T1000 (cell line): ENCODE measurements at places on chromosomes 7 and 10.

DNA sequence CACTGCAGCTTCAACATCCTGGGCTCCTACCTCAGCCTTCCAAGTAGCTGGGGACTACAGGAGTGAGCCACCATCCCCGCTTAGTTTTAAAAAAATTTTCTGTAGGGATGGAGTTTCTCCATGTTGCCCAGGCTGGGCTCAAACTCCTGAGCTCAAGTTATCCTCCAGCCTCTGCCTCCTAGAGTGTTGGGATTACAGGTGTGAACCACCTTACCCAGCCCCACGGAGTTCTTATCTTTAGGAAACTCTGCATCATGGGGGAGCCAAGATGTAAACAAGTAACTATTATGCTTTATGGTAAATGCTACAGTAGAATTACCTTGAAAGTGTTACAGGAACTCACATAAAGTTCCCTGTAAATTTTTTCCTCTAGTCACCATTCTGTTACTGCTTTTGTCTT, 65.3 kb downstream of the PHTF2 start:
- DNase-seq = no peak

DNA sequence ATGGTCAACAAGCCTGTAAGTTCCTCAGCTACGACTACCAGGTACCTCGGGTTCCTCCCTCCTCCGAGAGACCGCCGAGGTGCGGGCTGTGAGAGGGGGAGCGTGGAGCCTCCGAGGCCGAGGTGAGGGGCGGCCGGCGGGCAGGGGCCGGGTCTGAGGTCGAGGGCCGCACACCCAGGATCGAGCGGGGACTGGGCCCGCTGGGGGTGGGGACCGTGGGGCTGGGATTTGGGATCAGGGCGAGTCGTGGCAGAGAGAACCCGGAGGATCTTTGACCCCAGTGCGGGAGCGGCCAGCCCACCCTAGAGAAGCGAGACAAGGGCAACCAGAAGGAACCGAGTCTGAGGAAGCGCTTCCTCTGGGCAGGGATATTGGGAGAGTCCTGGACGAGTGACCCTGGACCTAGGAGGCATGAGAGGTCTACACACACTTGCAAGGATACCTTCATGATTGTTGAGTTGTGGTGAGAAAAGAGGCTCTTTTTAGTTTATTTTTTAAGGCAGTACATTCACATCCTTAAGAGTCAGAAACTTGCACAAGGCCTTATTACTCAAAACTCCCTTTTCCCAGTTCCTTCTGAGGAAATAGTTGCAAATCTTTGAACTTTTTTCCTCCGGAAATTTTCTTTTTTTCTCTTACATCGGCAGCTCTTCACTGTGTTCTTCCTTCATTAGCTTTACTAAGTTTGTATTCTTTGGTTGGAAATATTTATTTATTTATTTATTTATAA, 395 bp downstream of the ZNF487 start:
- DNase-seq = no peak

DNA sequence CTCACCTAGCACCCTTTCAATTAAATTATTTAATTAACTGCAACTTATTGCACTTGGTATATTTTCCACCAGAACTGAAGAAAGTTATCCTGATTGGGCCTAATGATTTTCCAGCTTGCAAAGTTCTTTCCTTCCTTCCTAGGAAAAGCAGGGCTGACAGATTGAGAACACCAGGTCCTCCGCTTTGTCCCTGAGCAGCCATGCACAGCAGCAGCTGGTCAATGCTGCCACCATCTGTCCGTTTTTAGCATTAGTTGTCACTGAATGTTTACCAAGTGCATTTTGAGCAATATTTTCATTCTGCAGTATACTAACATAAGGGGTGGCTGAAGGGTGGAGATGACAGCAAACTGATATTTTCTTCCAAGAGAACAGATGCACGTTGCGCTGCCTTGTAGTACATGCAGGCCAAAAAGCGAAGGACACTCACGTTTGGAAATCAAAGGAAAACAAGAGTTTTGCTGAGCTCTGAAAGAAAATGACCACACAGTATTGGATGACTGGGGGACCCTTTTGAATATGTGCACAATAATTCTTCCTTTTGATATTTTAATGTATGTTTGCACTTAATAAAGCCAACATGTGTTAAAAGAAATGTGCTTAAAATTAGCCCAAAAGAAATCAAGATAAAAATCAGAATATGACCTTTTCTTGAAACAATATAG, 248.8 kb upstream of the PTN start:
- peak; percentile 37 for DNase-seq

DNA sequence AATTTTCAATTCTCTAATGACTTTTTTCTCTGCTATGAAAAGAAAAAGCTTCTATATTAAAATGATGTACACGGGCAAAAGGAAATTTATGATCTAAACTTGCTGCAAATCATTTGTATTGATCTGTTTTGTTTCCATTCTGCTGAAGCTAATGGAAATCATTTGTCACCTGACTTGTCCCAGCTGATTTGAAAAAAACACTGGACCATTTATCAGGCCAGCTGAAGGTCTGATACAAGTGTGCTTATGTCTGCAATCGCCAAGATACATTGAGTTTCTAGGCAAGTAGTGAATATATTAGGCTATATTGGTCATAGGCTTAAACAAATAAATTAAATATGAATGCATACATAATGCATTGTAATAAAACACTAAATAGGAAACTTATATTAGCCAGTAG, 1309.7 kb downstream of the REEP3 start:
- no peak for DNase-seq

- DNase-seq = no peak
Measured at GRCh38 chr10:56360583-56360966, 484 bp downstream of the ZWINT start.

- DNase-seq = no peak
Measured at GRCh38 chr7:7867846-7868571, 100.6 kb upstream of the GLCCI1 start.

DNA sequence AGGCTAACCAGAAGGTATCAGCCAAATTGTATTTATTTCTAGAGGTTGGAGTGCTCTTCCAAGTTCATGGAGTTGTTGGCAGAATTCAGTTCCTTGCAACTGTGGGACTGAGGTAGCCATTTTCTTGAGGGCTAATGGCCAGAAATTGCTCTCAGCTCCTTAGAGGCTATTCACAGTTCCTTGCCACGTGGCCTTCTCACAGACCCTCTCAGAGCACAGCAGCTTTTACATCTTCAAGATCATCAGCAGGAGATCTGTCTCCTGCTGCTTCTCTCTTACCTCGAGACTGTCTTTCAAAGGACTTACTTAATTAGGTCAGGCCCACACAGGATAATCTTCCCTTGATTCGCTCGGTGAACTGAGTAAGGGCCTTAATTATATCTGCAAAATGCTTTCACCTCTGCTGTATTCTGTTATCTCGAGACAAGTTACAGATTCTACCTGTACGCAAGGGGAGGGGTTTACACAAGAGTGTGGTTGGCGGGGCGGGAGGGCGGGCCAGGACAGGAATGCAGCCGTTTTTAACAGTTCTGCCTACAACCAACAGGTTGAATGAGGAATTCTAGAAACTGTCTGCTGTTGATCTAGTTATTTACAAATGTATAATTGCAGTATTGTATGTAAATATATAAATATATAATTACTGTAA, 15.0 kb downstream of the MIOS start:
- DNase-seq = no peak

DNA sequence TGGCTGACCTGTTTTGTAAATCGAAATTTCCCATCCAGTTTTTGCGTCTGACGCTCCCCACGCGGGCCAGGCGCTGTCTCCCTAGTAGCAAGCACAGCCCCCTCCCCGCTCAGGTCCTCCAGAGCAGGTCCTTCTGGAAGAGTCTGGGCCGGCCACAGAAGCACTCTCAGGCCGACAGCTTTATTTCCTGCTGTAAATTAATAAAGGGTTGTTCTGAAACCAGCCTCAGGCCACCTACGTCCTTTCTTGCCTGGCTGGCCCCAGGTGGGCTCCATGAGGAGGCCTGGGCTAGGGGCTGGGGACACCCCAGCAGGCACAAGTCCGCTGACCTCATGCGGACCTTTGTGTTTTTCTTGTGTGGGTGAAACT, 35.2 kb downstream of the CAMK2B start:
- DNase-seq = no peak

DNA sequence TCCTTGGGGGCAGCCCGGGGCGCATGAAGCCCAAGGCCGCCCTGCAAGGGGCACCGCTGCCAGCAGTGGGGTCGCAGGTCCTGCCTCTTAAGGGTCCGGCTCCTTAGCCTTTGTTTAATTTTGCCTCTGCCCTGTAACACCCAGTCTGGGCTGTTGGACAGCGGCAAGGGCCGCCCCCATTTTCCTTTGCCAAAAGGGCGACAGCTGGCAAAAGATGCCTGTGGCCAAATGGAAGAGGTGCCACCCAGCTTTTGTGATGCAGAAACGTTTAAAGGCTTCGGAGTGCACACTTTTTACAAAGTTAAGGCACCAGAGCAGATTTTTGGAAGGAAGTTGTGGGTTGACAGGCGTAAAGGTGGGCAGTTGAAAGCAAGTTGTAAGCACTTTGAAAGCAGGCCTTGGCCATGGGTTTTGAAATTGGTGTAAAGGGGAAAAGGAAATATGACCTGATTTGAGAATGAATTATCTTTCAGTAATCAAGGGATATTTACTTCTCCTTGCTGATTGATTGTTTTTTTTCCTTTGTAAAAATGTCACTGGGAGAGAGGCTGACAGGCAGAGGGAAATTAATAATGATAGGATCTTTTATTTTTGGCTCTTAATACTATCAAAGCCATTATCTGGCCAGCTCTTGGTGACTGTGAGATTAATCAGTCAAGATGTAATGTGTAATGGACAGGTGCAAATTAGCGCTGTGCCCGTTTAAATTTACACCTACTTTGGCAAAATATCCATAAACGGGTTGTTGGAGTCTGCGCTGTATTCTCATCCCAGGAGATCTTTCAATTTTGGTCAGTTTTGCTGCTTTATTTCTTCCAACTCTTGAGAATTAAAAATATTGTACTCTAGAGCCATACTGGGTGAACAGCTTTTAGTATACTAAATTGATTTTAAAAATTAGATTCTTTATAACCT, 1.2 kb downstream of the CASD1 start:
- no peak for DNase-seq

GRCh38 chr10:108990441-108990840, 932.9 kb downstream of the XPNPEP1 start:
- no peak for DNase-seq

DNA sequence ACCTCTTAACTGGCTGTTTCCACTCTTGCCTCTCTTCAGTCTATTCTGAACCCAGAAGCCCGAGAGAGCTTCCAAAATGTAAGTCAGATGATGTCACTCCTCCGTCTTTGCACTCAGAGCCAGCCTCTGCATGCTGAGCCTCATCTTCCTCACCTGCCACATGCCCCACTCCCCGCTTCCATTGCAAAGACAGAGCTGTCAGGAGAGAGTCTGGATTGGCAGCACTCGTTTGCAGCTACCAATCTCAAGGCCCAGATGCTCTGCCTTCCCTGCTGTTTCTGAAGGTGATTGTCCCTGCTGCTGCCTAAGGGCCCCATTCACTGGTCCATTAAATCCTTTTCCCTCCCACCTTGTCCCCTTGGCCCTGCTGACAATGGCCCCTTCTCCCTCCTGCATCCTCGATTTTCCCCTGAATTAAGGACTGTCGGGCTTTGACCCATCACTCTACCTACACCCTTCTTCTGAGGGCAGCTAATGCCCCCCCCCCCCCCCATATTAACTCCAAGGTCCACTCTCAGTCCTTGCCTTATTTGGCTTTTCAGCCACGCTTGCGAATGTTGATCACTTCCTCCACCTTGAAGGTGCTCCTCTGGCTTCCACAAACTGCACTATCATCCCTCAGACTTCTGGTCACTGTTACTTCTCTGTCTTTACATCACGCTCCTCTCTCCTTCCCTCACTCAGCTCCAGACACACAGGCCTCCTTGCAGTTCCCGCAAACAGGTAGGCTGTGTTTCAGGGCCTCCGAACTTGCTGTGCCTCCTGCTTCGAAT, 98.5 kb downstream of the CHN2 start:
- DNase-seq = no peak

DNA sequence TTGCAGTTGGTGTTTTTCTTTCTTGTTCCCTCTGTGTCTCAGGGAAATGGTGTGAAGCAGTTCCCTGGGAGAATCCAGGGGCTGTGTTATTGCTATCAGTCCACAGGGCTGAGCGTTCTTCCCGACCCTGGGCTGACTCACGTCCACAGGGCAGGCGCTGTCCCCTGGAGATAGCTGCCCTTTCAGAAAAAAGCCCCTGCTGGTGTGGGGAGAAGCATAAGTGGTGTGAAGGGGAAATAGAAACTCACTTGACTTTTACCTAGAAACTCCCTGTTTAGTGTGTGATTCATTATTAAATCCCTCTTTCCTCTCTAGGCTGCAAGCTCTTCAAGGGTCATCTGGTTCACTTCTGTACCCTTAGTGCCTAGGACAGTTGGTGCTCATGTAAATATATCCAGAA, 63.3 kb upstream of the SMNDC1 start:
- no peak for DNase-seq

- DNase-seq = no peak
Measured at GRCh38 chr10:80436446-80437098, 17.5 kb upstream of the TSPAN14 start.

GRCh38 chr7:12162415-12163113, 48.5 kb upstream of the TMEM106B start:
- DNase-seq = no peak

DNA sequence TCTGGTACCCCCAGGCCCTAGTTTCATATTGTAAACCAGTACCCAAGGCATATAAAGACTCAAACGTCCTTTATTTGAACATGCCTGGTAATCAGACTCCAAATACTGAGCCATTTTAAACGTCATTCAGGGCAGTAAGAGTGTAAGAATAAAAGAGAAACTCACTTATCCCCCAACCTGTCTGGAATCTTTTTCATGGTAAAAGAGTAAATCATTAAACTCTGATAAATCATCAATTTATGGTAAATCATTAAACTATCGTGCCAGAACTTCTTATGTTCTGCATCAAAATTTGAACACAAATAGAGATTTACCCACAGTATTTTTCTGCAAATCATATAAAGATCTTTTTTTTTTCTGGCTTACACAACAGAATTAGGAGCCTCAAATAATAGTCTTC, 734.3 kb upstream of the POT1 start:
- DNase-seq = no peak

DNA sequence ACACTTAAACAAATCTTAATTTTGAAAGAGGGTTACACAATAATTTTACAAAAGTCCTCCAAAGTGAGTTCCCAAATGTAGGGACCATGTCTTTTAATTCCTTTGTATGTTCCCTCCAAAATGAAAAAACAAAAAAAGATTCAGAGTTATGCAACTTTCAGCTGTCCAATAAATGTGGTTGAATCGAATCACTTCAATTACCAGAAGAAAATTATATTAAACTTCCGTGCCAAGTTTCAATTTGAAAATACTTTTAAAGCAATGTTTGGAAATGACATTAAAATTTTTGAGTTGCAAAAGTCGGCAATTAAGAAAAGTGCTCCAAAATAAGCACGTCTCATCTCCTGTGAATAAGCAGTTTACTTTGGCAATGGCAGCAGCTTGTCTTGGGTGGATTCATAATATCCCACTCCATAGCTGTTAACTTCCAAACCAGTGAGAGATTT, 60.3 kb upstream of the C1GALT1 start:
- DNase-seq = no peak

GRCh38 chr7:92485267-92485892, 7.6 kb upstream of the ERVW-1 start:
- no peak for DNase-seq
